ENCODE measurements at places on chromosomes 11 and 22. TPM values are rescaled to one million over a fixed set of nuclear protein-coding genes. Genes with fewer than 3 reads are reported as not detected.

The MS4A4A gene
- 11.1 TPM for total RNA-seq

The PHLDB1 gene
- 90.5 TPM for total RNA-seq

The HIRA gene
- 15.8 TPM for total RNA-seq

The KCNJ1 gene
- total RNA-seq, result 0.12 TPM

The GAS2L1 gene
- 40.1 TPM for total RNA-seq

DNA sequence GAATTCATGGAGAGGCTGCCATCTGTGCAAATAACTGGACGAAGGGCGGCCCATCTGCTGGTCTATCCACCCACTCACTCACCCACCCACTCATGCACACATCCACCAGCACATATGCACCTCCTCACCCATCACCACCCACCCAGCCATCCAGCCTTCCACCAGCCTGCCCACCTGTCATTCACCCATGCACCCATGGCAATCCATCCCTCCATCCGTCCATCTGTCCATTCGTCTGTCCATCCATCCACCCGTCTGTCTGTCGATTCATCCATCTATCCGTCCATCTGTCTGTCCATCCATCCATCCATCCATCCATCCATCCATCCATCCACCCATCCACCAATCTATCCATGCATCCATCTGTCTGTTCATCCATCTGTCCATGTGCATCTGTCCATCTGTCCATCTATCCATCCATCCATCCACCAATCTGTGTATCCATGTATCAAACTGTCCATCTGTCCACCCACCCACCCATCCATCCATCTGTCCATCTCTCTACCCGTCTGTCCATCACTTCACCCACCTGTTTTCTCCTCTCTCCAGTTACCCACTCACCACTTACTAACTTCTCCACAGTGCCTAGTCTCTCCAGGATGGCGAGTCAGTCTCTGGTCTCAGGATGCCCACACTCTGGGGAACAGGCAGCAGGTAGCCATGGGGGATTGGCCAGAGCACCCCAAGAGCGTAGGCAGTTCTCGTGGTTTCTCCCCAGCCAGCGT is 8.9 kb downstream of the TRPM5 start:
- no peaks in the 10 kb centered on the region for H3K36me3 ChIP-seq
- no peak overlapping the region for H3K27ac ChIP-seq
- H3K4me3 ChIP-seq, result no peak overlapping the region
- no peak for DNase-seq

- peaks cover 14% of the 10 kb centered on the region for H3K4me1 ChIP-seq
- no peaks in the 10 kb centered on the region for H3K36me3 ChIP-seq
- H3K27me3 ChIP-seq, result peaks cover 3% of the 10 kb centered on the region
- DNase-seq, result peak; percentile 54
- H3K27ac ChIP-seq, result peak overlapping the region; percentile 89
Observed at GRCh38 chr11:45805305-45806071, 539 bp downstream of the SLC35C1 start.

Data from lung (tissue), 17 donors.